ENCODE measurements at places on chromosomes 2 and 18. TPM values are rescaled to one million over a fixed set of nuclear protein-coding genes. Genes with fewer than 3 reads are reported as not detected.
A peak's percentile ranks its signal among the peaks of the same experiment; 100 is the strongest.

GRCh38 chr2:188897096-188897495, 77.1 kb upstream of the COL3A1 start:
- no peak for DNase-seq

DNA sequence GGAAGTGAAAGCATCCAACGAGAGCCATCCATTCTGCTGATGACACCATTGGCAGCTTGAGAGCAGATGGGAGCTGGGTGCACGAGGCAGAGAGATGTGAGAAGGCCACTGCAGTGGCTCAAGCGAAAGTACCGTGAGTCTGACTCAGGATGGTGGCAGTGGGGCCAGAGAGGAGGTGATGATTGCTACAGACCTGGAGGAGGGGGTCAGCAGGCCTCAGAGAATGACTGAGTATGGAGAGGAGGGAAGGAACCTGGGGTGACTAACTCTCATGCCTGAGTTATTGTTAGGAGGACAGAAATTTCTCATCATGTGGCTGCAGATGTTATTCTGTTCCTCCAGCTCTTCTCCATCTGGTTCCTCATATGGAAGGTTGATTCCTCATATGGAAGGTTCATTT, 8.8 kb upstream of the ZBTB7C start:
- DNase-seq: no peak

The RMDN2 gene
- total RNA-seq: 18.1 TPM

The AKAIN1 gene
- total RNA-seq: not detected

DNA sequence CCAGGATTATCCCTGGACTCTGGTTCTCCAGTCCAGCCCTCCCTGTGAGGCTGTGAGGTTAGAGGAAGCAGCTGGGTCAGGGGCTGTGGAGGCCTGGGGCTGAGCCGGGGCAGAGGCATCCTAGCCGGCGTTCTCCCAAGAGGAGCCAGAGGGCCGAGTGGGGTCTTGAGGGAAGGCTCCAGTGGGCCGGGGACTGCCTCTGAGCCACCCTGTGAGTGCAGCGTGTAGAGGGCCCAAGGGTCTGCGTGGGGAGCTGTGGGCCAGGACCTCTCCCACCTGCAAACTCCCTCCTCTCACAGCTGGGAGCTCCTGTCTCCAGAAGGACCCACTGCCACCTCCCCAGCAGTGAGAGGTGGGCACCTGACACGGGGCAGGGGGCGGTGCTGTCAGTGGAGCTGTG, 41.0 kb downstream of the GLI2 start:
- no peak for DNase-seq

The DUSP19 gene
- 0.87 TPM for total RNA-seq

The ANKRD30B gene
- total RNA-seq: not detected

The SOWAHC gene
- total RNA-seq: 20.7 TPM

The COL3A1 gene
- total RNA-seq: 18.2 TPM

The MRPL33 gene
- total RNA-seq: 180 TPM

DNA sequence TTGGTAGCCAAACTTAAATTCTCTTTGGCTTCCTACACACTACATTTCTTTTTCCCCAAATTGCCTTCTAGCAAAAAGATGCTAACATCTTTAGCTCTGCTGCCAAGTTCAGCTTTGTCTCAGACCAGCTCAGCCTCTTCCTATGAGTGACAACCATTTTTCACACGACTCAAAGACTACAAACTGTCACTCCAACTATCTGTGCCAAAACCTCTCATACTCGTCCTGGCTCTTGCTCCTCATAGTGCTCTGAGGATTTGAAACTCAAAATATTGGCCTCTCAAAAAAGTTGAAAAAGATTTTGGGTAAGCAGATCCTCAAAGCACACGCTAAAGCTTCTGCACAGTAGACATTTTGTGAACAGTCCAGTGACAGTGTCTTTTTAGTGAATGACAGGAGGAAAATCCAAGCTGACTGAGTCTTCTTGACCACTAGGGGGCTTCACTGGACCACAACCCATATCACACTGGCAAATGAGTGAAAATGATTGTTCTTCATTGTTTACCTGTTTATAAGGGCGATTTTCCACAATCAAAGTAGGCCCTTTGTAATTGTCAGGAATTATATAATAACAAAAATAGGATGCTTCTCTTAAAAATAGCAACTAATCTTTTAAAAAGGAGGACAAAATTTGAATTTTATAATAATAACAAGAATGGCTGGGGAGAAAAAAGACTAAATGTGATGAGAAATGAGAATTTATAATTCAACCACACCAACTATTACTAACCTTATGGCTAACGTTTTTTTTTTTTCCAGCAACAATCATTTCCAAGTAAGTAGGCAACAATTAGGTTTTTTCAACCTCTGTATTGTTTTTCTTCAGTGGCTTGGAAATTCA, 85.5 kb upstream of the PGAP1 start:
- DNase-seq: peak; percentile 55

The SCN2A gene
- 0.35 TPM for total RNA-seq

GRCh38 chr2:190909680-190910079, 29.1 kb downstream of the GLS start:
- DNase-seq: no peak

DNA sequence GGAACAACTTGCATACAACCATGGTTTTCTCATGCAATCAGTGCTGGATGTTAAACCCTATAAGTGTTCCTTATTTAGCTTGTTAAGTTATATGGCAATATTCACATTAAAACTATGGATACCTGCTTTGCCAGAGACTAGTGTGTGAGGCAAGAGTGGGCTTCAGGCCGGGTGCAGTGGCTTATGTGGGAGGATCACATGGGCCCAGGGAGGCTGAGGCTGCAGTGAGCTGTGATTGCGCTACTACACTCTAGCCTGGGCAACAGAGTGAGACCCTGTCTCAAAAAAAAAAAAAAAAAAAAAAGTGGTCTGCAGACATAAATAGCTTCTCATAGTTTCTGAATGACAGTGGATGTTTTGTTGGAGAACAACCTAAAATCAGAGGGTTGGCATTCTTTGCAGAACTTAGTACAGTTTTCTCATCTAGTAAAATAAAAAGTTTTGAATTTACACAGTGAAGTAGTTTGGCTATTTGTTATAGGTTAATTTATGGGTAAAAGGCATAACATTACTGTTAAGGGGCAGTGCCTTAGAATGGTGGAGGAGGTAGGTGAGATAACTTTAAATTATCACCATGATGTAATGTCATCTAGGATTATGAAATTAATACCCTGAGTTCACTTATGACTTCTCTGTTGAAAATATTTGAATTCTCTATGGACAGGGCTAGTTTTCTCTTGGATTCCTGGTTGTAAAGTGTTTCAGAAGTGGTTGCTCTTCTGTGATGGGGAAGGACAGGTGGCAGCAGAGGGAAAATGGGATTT, 5.3 kb downstream of the CERS6 start:
- no peak for DNase-seq

DNA sequence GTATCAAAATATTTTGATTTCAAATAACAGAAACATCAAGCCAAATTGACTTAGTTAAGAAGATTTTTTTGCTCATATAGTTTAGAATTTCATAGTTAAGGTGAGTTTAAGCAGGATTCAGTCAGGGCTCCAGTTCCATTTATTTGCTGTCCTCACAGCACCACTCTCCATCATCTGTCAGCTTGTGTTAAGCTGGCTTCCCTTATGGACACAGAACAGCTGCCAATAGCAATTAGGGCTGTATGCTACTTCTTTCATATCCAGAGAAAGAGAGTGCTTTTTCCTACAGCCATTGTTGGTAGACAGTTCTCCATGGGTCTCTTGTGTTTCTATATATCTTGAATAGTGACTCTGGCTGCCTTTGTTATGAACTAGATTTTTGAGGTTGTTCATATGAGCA, 95.4 kb upstream of the CYP20A1 start:
- DNase-seq: no peak

DNA sequence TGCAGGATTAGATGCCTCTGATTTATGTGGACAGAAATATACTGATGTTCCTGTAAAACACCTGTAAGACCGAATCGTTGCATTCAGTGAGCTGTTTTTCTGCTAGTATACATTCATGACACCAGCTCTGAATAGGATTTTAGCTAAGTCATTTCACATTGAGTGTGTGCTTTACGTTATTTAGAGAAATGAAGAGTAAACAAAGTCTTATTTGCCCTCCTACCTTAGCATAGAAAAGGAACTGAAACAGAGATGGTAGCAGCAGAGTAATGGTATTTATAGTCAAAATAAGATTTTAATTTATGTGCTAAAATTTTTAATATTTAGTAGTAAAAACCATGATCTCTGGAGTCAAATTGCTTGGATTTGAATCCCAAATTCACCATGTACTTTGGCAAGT, 168.0 kb downstream of the CERS6 start:
- no peak for DNase-seq

DNA sequence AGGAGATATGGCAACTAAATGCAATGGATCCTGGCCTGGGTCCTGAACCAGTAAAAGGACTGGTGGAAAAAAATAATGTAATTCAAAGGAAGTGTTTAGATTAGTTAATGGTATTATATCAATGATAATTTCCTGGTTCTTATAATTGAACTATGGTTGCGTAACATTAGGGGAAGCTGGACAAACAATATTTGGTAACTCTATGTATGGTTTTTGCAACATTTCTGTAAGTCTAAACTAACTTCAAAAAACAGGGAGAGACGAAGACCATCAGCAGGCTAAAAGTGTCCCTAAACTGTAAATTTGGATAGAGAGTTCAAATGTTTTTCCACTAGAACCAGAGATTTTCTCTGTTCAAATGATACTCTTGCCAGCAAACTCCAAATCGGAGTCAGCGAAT, 36.9 kb downstream of the KLF7 start:
- no peak for DNase-seq

The DOK6 gene
- total RNA-seq: 2.3 TPM

The FSHR gene
- total RNA-seq: 0.05 TPM

DNA sequence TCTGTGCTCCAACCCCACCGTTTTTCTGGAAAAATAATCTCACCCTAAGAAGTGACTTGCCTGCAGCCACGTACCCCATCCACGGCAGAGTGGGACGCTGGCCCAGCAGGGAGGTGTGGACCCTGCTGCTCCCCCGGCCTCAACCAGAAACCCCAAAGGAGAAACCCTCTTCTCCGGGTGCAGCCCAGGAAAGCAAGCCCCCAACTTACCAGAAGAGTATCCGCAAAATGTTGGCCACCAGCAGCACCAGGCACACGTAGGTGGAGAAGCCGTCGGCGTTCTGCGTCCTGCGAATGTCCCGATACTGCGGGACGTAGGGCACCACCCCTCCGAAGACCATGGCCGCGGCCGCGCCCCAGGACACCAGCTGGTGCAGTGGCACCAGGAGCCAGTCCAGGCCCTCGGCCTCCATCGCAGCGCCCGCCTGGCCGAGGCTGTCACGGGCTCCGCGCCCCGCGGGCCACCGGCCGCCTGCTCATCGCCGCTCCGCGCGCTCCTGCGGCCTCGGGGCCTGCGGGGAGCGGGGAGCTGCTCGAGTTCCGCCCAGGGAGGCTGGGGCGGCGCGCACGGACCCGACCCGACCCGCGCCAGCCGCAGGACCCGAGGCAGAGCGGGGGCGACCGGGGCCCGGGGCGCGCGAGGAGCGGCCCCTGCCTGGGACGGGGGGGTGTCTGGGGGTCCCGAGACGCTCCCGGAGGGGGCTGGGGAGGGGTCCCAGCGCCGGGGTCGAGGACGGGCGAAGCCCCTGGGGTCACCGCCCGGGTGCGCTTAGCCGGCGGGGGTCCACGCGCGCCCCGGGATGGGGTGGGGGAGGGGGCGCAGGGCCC, 725 bp downstream of the SLC66A2 start:
- no peak for DNase-seq

- no peak for DNase-seq
Observed at GRCh38 chr2:86315084-86315483, 22.3 kb downstream of the REEP1 start.

The MC2R gene
- total RNA-seq: not detected

All from renal cortical epithelial cell (primary cell).